Melanocyte of skin (primary cell): ENCODE measurements at places on chromosomes 16 and 17. TPM values are rescaled to one million over a fixed set of nuclear protein-coding genes. Genes with fewer than 3 reads are reported as not detected.

KIF22 gene
- 70.6 and 102 TPM in 2 replicates for total RNA-seq

DLX3 gene
- total RNA-seq = not detected in 2 replicates

NXN gene
- 10.8 and 13.7 TPM in 2 replicates for total RNA-seq

TMC8 gene
- total RNA-seq = 0.34 and 5.5 TPM in 2 replicates

CD300LB gene
- total RNA-seq = not detected in 2 replicates

ADGRG1 gene
- 103 and 145 TPM in 2 replicates for total RNA-seq

IL17C gene
- not detected in 2 replicates for total RNA-seq

PTX4 gene
- 0.34 TPM in 1 of 2 replicates, not detected in the other for total RNA-seq

CYLD gene
- 14.3 and 21.1 TPM in 2 replicates for total RNA-seq

ENPP7 gene
- total RNA-seq = not detected in 2 replicates

ZACN gene
- not detected in 2 replicates for total RNA-seq

CDRT15L2 gene
- not detected in 2 replicates for total RNA-seq

EFNB3 gene
- 1.0 and 4.4 TPM in 2 replicates for total RNA-seq

RNF112 gene
- under 0.01 TPM in 1 of 2 replicates, not detected in the other for total RNA-seq

ANKFN1 gene
- not detected in 2 replicates for total RNA-seq

QPRT gene
- total RNA-seq = 102 and 137 TPM in 2 replicates

TBC1D3K gene
- 0.33 TPM in 1 of 2 replicates, not detected in the other for total RNA-seq

LASP1 gene
- total RNA-seq = 78.8 and 155 TPM in 2 replicates

VPS35L gene
- total RNA-seq = 51.6 and 81.8 TPM in 2 replicates

KRT31 gene
- total RNA-seq = not detected in 2 replicates

KCNJ2 gene
- total RNA-seq = 0.73 and 1.0 TPM in 2 replicates

KRTAP17-1 gene
- not detected in 2 replicates for total RNA-seq

KRT222 gene
- under 0.01 and 0.34 TPM in 2 replicates for total RNA-seq

KLHL10 gene
- total RNA-seq = under 0.01 TPM in 1 of 2 replicates, not detected in the other

MGAT5B gene
- 57.9 and 87.8 TPM in 2 replicates for total RNA-seq

KRT23 gene
- total RNA-seq = not detected in 2 replicates

ULK2 gene
- total RNA-seq = 33.0 and 61.4 TPM in 2 replicates

NOG gene
- not detected in 2 replicates for total RNA-seq

EVPLL gene
- total RNA-seq = not detected in 2 replicates

PIPOX gene
- total RNA-seq = 1.0 and 2.9 TPM in 2 replicates

MIEN1 gene
- 19.6 and 27.5 TPM in 2 replicates for total RNA-seq

RAB37 gene
- under 0.01 TPM in 2 replicates for total RNA-seq

EVI2B gene
- total RNA-seq = 2.9 and 4.0 TPM in 2 replicates

MARVELD3 gene
- not detected in 2 replicates for total RNA-seq

KIAA0513 gene
- total RNA-seq = 19.3 and 25.8 TPM in 2 replicates

METTL22 gene
- total RNA-seq = 21.0 and 22.2 TPM in 2 replicates

KRT12 gene
- 1.7 TPM in 1 of 2 replicates, not detected in the other for total RNA-seq

DOC2B gene
- not detected in 2 replicates for total RNA-seq

P2RX5 gene
- under 0.01 and 0.36 TPM in 2 replicates for total RNA-seq

CSH1 gene
- total RNA-seq = not detected in 2 replicates

AATK gene
- total RNA-seq = 16.0 and 76.7 TPM in 2 replicates

RNF43 gene
- 6.5 and 12.0 TPM in 2 replicates for total RNA-seq

EFCAB13 gene
- total RNA-seq = 4.1 and 5.5 TPM in 2 replicates

TBC1D26 gene
- under 0.01 and 0.34 TPM in 2 replicates for total RNA-seq

FBXL16 gene
- under 0.01 TPM in 2 replicates for total RNA-seq

CA7 gene
- total RNA-seq = not detected in 2 replicates
